ENCODE measurements at places on chromosomes 2 and 18.

GRCh38 chr2:232142049-232142448 lies 180.5 kb downstream of the DIS3L2 start:
- no peak for DNase-seq

- DNase-seq, result no peak
These were observed 129.1 kb downstream of the NRP2 start for GRCh38 chr2:205811387-205811786.

DNA sequence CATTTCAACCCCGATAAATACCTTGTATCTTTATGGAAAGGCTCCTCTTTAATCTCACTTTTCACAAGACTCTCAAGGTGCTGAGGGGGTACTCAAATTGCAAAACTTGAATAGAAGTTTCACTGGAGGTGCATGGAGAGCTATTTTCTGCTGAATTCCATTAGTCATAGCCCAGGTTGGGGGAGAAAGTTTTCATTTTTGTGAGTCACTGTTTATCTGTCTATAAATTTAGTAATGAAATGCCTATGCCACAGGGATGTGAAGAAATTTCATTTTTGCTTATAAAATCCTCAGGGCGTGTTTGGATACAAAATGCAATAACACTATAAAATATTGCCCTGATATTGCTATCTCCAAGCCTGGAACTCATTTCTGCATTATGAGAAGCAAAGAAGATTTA lies 346.3 kb downstream of the LRATD1 start:
- DNase-seq, result no peak

DNA sequence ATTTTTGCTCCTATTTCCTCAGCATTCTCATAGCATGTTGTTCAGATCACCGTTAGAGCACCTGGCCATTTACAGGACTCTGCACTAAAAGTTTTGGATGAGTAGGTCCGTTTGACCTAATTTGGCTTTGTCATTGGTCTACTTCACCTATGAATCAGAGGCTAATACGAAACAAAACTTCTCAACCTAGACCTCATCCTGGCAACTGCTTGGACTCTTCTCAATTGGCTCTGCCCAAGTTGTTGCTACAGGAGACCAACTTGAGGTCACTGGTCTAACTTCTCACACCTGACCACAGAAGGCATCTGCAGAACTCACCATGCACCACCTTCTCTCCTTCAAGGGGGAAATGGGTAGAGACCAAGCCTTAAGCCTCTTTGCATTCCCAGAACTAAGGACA lies 663.7 kb downstream of the PLCL1 start:
- no peak for DNase-seq

DNA sequence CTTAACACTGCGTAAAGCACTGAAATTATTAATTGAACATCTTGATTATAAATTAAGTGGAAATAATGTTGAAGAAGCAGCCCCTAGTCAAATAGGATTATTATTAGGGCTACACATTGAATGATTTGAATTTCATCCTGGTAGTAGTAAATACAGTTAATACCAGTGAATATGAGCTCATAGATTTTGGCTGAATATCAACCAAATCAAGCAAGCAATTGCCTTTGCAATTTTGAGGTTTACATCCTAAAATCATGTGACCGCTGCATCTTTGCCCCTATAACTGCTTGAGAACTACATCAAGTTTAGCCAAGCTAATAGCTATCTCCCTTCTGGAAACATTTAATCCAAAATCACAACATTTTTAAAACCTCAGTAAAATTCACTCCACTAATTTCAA lies 801.2 kb upstream of the PIK3C3 start:
- DNase-seq, result no peak

- DNase-seq, result no peak
These were observed 74.6 kb upstream of the GALNT5 start for GRCh38 chr2:157182834-157183396.

GRCh38 chr18:39959839-39960238 lies 1995.2 kb upstream of the PIK3C3 start:
- DNase-seq, result no peak

GRCh38 chr2:165055082-165055851 lies 99.9 kb upstream of the SLC38A11 start:
- no peak for DNase-seq
